Activated T-cell treated with anti-CD3 and anti-CD28 coated beads, Interleukin-2, amount 50 U/mL, for 72 hours (primary cell): ENCODE measurements at places on chromosomes 3 and 15. TPM values are rescaled to one million over a fixed set of nuclear protein-coding genes. Genes with fewer than 3 reads are reported as not detected.

- H3K4me1 ChIP-seq, result no peaks in the 10 kb centered on the region
- H3K27me3 ChIP-seq, result no peaks in the 10 kb centered on the region
- H3K27ac ChIP-seq, result no peak overlapping the region
- no peak overlapping the region for H3K4me3 ChIP-seq
These were observed 49.4 kb downstream of the SEMA3G start for GRCh38 chr3:52395503-52395865.

DNA sequence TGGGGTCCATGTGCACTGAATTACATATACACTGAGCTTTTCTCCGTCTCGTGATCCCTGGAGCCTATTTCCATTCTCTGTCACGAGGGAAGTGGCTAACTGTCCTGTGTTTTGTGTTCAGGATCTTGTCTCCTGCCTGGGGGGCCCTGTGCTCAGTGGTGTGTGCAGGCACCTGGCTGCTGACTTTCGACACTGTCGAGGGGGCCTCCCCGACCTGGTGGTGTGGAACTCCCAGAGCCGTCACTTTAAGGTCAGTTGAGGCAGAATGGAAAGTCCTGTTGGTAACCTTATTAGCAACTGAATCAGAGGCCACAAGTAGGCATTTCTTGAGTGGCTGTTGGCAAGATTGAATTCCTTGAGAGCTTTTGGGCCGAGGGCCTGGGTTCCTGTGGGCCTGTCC, 26.7 kb downstream of the FAN1 start:
- no peak overlapping the region for H3K27ac ChIP-seq
- H3K27me3 ChIP-seq, result no peaks in the 10 kb centered on the region
- no peak overlapping the region for H3K4me3 ChIP-seq
- H3K36me3 ChIP-seq, result peaks cover 31% of the 10 kb centered on the region
- H3K4me1 ChIP-seq, result peaks cover 14% of the 10 kb centered on the region

ANKRD34C gene
- total RNA-seq, result not detected

DNA sequence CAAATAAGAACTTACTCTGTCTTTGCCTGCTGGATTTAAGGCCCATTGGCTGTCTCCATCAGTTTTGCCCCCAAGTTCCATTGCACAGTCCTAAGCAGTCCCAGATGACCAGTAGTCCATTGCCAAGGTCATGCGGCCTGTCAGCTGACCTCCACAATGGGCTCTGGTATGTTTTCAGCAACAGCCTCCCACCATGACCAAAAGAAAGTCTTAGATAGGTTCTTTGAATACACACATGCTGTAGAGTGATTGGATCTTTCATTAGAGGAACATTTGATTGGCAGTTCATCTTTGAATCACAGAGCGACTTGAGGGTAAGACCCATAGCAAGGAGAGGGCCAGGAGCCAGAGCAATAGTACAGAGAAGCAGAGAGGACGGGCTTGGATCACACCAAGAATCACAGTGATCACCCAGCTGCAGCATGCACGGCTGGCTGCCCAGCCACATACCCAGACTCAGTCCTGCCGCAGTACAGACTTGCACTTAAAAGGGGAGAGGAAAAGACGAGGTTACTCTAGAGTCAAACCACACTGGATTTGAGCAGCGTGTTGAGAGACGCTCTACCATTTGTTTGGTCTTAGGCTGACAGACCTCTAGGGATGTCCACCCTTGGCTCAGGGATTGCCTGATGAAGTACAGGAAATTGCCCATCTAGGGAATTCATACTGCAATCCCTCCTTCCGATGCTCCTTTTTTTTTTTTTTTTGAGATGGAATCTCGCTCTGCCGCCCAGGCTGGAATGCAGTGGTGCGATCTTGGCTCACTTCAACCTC, 50.4 kb downstream of the APH1B start:
- no peaks in the 10 kb centered on the region for H3K36me3 ChIP-seq
- DNase-seq, result no peak
- H3K27me3 ChIP-seq, result peaks cover 4% of the 10 kb centered on the region
- H3K27ac ChIP-seq, result no peak overlapping the region

GRCh38 chr3:133733226-133733625, 13.0 kb upstream of the TF start:
- no peak overlapping the region for H3K27ac ChIP-seq
- no peaks in the 10 kb centered on the region for H3K4me1 ChIP-seq
- H3K27me3 ChIP-seq, result peaks cover 37% of the 10 kb centered on the region
- no peak overlapping the region for H3K4me3 ChIP-seq
- DNase-seq, result no peak

DNA sequence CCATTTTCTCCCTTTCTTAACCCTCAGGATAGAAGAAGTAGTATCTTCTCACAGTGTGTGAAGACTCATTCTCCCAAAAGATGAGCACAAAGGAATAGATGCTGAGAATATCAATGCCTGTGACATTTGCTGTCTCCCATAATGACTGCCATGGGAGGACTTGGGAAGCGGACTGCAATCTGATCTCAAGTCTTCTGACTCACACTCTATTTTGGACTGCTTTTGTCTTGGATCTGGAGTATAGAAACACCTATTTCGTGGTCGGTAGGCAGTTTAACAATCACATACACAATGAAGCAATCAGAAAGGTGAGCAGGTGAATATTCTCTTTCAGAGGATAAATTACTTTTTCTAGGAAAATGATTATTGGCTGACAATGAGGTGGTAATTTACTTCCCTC, 852.0 kb downstream of the FHIT start:
- H3K27ac ChIP-seq, result no peak overlapping the region
- no peaks in the 10 kb centered on the region for H3K27me3 ChIP-seq
- H3K4me3 ChIP-seq, result no peak overlapping the region
- DNase-seq, result no peak

SNURF gene
- 7.5 TPM for total RNA-seq

DNA sequence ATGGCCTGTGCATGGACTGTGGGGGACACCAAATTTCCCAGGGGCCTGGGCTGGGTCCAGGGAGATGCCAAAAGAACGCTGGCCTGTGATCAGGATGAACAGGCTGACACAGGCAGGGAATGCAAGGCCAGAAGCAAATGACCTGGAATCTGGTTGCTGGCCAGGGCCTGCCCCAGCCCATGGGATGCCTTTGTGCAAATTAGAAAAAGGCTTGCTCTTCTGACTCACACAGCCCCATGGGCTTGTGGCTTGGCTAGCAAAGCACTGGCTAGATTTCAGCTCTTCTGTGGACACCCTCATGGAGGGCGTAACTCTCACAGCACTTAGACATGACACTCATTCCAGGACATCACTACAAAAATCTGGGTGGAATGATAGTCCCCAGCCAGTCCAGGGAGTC, 356.0 kb downstream of the SHQ1 start:
- no peak overlapping the region for H3K27ac ChIP-seq
- H3K36me3 ChIP-seq, result peaks cover 6% of the 10 kb centered on the region
- H3K4me1 ChIP-seq, result peaks cover 44% of the 10 kb centered on the region
- no peak overlapping the region for H3K4me3 ChIP-seq

DNA sequence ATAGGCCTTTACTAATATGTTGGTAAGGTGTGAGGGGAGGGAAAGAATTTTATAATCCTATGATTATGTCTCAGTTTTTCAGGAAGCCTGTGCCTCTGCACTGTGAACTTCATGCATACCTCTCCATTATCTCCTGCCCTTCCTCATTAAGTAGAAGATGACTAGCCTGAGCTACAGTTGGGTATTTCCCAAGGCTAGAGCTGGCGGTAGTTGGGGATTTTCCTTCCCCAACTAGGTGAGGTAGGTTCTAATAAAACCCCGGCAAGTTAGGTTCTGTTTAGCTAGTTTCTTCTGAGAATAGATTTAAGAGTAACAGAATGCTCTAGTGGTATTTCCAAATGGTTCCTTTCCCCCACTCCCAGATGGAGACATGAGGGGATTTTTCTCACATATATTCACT, 414.5 kb downstream of the GRM7 start:
- H3K4me1 ChIP-seq, result no peaks in the 10 kb centered on the region
- no peaks in the 10 kb centered on the region for H3K27me3 ChIP-seq
- no peak overlapping the region for H3K27ac ChIP-seq
- H3K36me3 ChIP-seq, result no peaks in the 10 kb centered on the region
- no peak for DNase-seq

DNA sequence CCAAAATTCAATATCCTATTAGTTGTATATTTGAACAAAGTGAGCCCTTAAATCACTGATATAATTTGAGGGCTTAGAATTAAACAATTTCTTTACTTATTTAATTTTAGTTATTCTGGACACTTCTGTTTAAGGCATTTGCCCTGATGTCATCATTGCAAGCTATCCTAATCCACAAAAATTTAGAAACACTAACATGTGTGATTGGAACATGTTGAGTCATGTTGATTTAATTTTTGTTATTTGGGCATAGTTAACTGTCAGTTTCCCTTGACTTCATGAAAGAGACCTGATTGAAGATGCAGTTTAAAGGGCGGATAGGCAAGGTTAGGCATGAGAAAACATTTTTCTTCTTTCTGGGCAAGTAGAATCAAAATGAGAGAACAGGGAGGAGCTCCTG, 682.6 kb downstream of the ROBO1 start:
- H3K4me1 ChIP-seq, result no peaks in the 10 kb centered on the region
- DNase-seq, result no peak
- H3K36me3 ChIP-seq, result no peaks in the 10 kb centered on the region
- no peak overlapping the region for H3K4me3 ChIP-seq
- no peak overlapping the region for H3K27ac ChIP-seq
- H3K27me3 ChIP-seq, result no peaks in the 10 kb centered on the region

PRR20G gene
- total RNA-seq, result not detected
